Heart right ventricle (tissue), 16 donors: ENCODE measurements at places on chromosomes 2 and 18. TPM values are rescaled to one million over a fixed set of nuclear protein-coding genes. Genes with fewer than 3 reads are reported as not detected.

PHLPP1 gene
- 2.0 TPM for polyA plus RNA-seq

SPHKAP gene
- 4.7 TPM for polyA plus RNA-seq

COL3A1 gene
- 173 TPM for polyA plus RNA-seq

AQP12A gene
- polyA plus RNA-seq: not detected

EPAS1 gene
- polyA plus RNA-seq: 119 TPM
